ENCODE measurements at places on chromosomes 6 and 20. TPM values are rescaled to one million over a fixed set of nuclear protein-coding genes. Genes with fewer than 3 reads are reported as not detected.

DNA sequence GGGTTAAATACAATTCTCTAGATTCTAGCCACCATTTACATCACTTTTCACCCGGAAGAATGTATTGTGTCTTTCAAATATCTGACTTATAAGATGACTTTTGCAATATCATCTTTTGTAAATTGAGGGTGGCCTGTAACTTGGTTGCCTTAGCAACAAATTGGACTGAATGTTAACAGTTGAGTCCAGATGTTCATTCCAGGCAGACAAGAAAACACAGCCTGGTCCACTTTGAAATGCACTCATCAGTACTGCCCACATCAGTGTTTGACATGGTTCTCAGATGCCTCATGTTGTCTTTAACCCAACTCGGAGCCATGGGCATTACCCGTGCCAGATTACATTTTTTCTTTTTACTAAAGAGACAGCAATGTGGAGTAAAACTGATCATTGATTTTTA lies 781.6 kb upstream of the CHD6 start:
- no peaks in the 10 kb centered on the region for H3K36me3 ChIP-seq
- H3K4me1 ChIP-seq = no peaks in the 10 kb centered on the region
- H3K27ac ChIP-seq = no peak overlapping the region
- no peak overlapping the region for H3K4me3 ChIP-seq
- DNase-seq = no peak
- H3K27me3 ChIP-seq = no peaks in the 10 kb centered on the region

DNA sequence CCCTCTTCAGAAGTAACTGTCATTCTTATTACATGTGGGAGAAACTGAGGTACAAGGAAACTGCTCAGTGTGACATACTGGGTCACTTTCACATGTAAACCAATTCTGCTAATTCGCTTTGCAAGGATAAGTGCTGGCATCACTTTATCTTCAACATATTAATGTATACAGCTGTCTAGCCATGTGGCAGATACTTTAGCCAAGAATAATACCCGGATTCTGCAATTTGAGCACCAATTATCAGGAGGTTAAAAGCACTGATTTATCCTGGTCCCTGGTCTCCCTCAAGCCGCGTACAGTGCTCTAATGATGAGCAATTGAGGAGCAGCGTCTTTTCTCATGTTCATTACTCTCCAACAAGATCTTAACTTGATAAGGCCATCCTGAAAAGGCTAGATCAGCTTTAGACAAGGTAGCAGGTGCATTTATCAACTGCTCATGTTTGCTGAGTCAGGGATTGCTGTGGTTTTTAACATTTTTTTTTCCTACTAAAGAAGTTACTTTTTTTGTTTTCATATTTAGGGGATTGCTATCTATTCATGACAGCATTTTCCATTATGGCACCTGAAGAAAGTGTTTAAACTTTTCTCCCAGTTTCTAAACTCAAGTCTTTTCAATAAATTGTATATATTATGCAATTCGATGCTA lies 1066.3 kb upstream of the MAP3K7 start:
- H3K27ac ChIP-seq = no peak overlapping the region
- no peaks in the 10 kb centered on the region for H3K4me1 ChIP-seq
- H3K4me3 ChIP-seq = no peak overlapping the region
- no peaks in the 10 kb centered on the region for H3K27me3 ChIP-seq

Gene GPR6
- not detected for total RNA-seq

DNA sequence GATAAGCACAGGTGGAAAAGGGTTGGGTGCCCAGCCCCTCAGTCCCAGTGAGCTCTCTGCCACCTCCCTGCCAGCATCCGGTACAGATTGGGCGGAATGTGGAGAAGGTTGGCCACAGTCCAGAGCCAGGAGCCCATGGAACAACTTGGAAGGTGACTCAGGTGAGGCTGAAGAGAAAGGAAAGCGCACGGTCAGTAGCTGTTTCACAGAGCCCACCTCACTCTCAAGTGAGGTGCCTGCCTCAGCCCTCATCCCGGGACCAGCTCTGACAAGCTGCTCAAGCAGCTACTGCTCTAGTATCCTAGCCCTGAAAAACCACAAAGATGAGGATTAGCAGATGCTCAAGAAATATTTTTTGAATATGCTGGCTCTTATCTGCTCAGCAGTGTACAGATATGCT lies 1.1 kb upstream of the MMP24OS start:
- peak overlapping the region; percentile 99 for H3K27ac ChIP-seq
- H3K4me3 ChIP-seq = no peak overlapping the region
- H3K36me3 ChIP-seq = peaks cover 61% of the 10 kb centered on the region
- peaks cover 35% of the 10 kb centered on the region for H3K4me1 ChIP-seq

Gene EDEM2
- total RNA-seq = 45.4 TPM

DNA sequence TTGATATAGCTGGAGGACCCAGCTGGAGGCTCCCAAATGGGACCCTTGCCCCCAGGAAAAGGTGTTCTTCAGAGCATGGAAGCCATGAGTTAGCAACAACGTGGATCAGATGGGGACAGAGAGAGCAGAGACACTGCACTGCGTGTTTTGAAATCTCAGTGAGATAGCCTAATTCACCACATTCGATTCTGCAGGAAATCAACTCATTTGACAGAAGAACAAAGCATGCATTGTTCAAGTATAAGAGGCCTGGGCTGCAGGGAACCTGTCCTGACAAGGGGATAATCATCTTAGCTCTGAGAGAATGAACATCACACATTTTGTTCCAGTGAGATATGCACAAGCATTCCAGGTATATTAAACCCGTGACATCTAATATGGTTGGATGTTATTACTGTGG lies 450.2 kb downstream of the CDH26 start:
- no peak overlapping the region for H3K4me3 ChIP-seq
- no peak overlapping the region for H3K27ac ChIP-seq
- H3K4me1 ChIP-seq = no peaks in the 10 kb centered on the region
- H3K27me3 ChIP-seq = no peaks in the 10 kb centered on the region
- no peak for DNase-seq
- no peaks in the 10 kb centered on the region for H3K36me3 ChIP-seq

Gene MRAP2
- 0.74 TPM for total RNA-seq

Gene TGM3
- total RNA-seq = 0.32 TPM

Gene HLA-DOA
- total RNA-seq = 31.2 TPM

Gene HAO1
- total RNA-seq = not detected

Gene CCND3
- 182 TPM for total RNA-seq

GRCh38 chr20:57947421-57948179 lies 237.8 kb upstream of the PMEPA1 start:
- no peak for DNase-seq
- no peaks in the 10 kb centered on the region for H3K4me1 ChIP-seq
- no peaks in the 10 kb centered on the region for H3K36me3 ChIP-seq

DNA sequence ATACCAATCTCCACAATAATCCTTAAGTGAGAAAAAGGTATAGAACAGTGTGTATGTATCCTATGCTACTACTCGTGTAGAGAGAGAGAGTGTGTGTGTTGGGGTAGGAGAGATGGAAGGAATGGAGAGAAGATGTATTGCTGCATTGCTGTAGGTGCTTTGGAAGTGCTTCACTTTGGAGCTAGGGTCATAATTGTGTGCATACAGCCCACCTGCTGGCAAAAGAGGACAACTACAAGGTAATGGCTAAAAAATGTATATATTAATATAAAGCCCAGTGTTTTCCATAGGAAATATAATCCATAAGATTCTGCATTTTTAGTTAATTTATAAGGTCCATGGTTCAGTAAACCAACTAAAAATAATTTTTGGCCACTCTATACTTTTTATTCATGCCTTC lies 36.1 kb downstream of the SERAC1 start:
- DNase-seq = no peak
- no peak overlapping the region for H3K4me3 ChIP-seq
- no peak overlapping the region for H3K27ac ChIP-seq
- peaks cover 14% of the 10 kb centered on the region for H3K36me3 ChIP-seq

GRCh38 chr6:98929498-98930060 lies 18.2 kb downstream of the FBXL4 start:
- no peak overlapping the region for H3K4me3 ChIP-seq
- H3K4me1 ChIP-seq = peaks cover 9% of the 10 kb centered on the region
- no peaks in the 10 kb centered on the region for H3K27me3 ChIP-seq
- H3K36me3 ChIP-seq = peaks cover 17% of the 10 kb centered on the region
- H3K27ac ChIP-seq = no peak overlapping the region
- no peak for DNase-seq

GRCh38 chr6:357261-357790 lies 34.2 kb upstream of the IRF4 start:
- no peaks in the 10 kb centered on the region for H3K27me3 ChIP-seq
- no peak overlapping the region for H3K4me3 ChIP-seq

- peaks cover 16% of the 10 kb centered on the region for H3K4me1 ChIP-seq
- H3K27ac ChIP-seq = peak overlapping the region; percentile 31
- H3K4me3 ChIP-seq = no peak overlapping the region
- no peaks in the 10 kb centered on the region for H3K27me3 ChIP-seq
Observed at GRCh38 chr20:60100780-60101179, 142.6 kb downstream of the CDH26 start.

- H3K27ac ChIP-seq = no peak overlapping the region
- H3K4me3 ChIP-seq = no peak overlapping the region
- no peaks in the 10 kb centered on the region for H3K27me3 ChIP-seq
- no peaks in the 10 kb centered on the region for H3K36me3 ChIP-seq
Observed at GRCh38 chr6:109052018-109052651, 42.5 kb downstream of the SESN1 start.

Gene BRD2
- total RNA-seq = 173 TPM

Gene MATN4
- total RNA-seq = not detected

Gene KCNQ2
- total RNA-seq = not detected

DNA sequence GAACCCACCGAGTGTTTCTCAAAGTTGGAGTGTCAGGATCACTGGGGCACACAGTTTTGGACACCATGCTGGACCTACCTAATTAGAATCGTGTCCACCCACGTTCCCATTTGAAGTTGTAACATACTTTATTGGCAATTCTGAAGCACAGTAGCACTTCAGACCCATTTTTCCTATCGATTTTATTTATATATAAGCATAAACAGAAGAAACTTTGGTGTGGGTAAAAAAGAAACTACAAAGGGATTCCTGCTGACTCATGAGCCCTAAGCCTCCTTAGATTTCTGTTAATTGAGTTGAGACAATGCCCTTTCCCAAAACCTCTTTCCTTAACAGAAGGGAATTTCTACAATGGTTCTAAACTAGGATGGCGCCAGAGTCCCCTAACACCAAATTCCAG lies 398.0 kb downstream of the CDKAL1 start:
- no peaks in the 10 kb centered on the region for H3K4me1 ChIP-seq
- H3K4me3 ChIP-seq = no peak overlapping the region
- DNase-seq = no peak
- no peak overlapping the region for H3K27ac ChIP-seq

DNA sequence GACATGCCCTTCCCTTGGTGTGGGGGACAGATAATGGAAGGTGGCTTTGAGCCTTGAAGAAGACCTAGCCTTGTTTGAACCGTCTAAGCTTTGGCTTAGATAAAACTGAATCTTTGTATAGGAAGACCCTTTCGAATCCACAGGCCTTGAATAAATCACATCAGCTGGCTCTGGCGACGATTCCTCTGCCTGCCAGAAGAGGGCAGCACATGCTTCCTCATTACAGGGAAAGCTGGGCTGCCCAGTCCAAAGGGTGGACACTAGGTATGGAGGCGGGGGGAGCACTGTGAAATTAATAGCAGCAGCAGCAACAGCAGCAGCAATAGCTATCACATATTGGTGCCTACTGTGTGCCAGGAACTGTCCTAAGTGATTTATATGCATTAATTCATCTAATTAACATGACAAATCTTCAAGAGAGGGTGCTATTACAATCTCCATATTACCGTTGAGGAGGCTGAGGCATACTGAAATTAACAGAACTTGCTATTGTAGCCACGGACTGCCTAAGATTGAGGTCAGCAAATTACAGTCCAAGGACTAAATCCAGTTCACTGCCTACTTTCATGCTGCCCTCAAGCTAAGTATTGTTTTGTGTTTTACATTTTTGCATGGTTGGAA lies 85.1 kb downstream of the CLIC5 start:
- H3K4me1 ChIP-seq = peaks cover 13% of the 10 kb centered on the region
- H3K36me3 ChIP-seq = no peaks in the 10 kb centered on the region
- peak; percentile 70 for DNase-seq
- H3K4me3 ChIP-seq = no peak overlapping the region
- no peaks in the 10 kb centered on the region for H3K27me3 ChIP-seq
- peak overlapping the region; percentile 13 for H3K27ac ChIP-seq

DNA sequence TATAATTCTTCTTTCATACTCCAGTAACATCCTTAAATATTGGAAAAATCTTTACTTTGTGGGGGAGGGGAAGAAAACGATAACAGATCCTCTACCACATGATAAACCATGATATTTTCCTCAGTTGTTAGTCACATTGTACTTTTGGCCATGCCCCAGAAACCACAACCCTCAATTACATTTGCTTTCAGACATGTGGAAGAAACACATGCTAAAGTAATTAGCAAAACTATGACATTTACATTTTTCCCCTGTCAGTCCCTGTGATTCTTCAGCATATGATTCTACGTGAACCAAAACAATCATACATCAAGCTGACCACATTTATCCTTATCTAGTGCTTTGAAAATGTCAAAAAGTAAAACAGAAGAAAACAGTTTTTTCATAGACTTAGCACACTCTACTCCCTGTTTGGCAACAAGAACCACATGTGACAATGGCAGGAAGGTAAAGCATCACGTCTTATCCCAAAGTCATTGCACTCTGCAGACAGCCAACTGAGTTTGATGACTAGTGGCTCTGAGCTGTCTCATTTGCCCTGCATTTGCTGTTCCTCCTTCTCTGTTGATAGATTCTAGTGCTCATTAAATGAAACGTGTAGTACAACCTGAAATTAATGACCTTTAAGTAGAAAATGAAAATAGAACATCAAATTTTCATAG lies 505.8 kb upstream of the MARCKS start:
- H3K4me1 ChIP-seq = no peaks in the 10 kb centered on the region
- no peak for DNase-seq
- no peaks in the 10 kb centered on the region for H3K36me3 ChIP-seq
- no peak overlapping the region for H3K27ac ChIP-seq

GRCh38 chr6:39714802-39715201 lies 10.4 kb downstream of the KIF6 start:
- H3K36me3 ChIP-seq = no peaks in the 10 kb centered on the region
- no peak overlapping the region for H3K27ac ChIP-seq
- H3K4me1 ChIP-seq = no peaks in the 10 kb centered on the region
- no peak for DNase-seq
- no peaks in the 10 kb centered on the region for H3K27me3 ChIP-seq
- H3K4me3 ChIP-seq = no peak overlapping the region

- no peak overlapping the region for H3K27ac ChIP-seq
- H3K4me1 ChIP-seq = no peaks in the 10 kb centered on the region
- DNase-seq = no peak
- H3K36me3 ChIP-seq = no peaks in the 10 kb centered on the region
Observed at GRCh38 chr6:125414507-125414906, 112.7 kb upstream of the HDDC2 start.

- peaks cover 30% of the 10 kb centered on the region for H3K4me1 ChIP-seq
- H3K4me3 ChIP-seq = no peak overlapping the region
- H3K27me3 ChIP-seq = peaks cover 28% of the 10 kb centered on the region
- H3K27ac ChIP-seq = no peak overlapping the region
Observed at GRCh38 chr6:41640426-41640825, 2.2 kb downstream of the MDFI start.

Gene CLPSL2
- total RNA-seq = not detected

DNA sequence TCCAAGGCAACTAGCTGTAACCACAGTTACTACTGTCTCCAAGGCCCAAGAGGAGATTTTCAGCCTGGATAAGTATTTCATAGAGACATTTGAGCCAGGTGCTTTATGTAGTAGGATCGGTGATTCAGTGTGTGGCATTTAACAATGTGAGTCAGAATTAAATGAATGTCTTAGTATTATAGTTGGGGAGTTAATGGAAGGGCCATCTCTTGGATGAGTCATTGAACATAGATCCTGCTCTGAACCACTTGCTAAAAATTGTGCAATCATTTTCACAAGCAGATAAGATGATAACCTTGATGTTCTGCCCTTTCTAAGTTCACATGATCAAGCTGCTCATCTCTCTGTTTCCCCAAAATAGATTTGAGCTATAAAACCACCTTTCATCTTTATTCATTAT lies 668.9 kb upstream of the CITED2 start:
- H3K36me3 ChIP-seq = no peaks in the 10 kb centered on the region
- H3K4me1 ChIP-seq = no peaks in the 10 kb centered on the region
- H3K4me3 ChIP-seq = no peak overlapping the region
- no peak overlapping the region for H3K27ac ChIP-seq
- H3K27me3 ChIP-seq = no peaks in the 10 kb centered on the region
